Stimulated activated CD4-positive, alpha-beta T cell treated with anti-CD3 and anti-CD28 coated beads, Interleukin-15, amount 100 ng/mL, for 48 hours (primary cell): ENCODE measurements at places on chromosomes 5 and 9.

DNA sequence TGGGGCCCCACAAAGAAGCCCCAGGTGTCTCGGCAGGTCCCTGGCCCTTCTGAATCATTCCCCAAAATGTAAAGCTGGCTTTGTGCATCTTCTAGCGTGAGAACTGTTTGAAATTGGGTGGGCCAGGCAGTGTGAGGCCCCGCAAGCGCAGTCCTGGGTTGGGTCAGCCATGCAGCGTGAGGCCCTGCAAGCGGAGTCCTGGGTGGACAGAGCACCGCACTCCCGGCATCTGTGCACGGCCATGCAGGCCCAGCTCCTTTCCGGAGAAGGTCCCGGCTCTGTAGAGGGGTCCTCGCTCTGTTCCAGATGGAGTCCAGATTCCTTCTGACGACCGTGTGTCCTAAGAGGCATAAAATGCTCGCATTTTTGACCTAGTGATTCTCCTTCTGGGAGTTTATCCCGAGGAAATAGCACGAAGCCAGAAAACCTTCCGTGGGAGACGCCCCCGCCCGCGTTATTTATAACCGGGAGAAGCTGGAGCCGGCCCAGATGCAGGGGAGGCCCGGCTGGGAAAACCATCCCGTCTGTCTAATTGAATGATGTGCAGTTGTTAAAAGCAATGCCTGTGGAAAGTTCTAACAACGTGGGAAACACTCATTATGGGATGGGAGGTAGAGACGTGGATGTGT is 19.4 kb upstream of the NOTCH1 start:
- no peak for DNase-seq

- no peak for DNase-seq
These were observed 25.5 kb upstream of the STXBP1 start for GRCh38 chr9:127586537-127586936.

DNA sequence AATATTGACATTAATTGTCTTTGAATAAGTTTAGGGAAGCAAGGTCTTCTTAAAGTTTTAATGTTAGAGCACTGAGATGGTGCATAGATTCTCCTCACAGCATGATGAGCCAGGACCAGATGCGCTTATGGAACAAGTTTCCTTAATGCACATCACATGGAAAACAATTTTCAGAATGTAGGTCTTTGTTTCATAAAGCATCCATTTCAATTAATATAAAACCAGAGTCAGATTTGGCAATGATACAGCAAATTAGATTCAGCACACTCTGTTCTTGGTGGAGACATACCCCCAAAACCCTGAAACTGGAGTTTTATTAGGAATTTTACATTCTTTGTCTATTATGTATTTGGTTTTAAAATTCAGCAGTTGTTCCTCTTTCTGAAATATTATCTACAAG is 402.1 kb upstream of the SEMA6A start:
- DNase-seq, result no peak

DNA sequence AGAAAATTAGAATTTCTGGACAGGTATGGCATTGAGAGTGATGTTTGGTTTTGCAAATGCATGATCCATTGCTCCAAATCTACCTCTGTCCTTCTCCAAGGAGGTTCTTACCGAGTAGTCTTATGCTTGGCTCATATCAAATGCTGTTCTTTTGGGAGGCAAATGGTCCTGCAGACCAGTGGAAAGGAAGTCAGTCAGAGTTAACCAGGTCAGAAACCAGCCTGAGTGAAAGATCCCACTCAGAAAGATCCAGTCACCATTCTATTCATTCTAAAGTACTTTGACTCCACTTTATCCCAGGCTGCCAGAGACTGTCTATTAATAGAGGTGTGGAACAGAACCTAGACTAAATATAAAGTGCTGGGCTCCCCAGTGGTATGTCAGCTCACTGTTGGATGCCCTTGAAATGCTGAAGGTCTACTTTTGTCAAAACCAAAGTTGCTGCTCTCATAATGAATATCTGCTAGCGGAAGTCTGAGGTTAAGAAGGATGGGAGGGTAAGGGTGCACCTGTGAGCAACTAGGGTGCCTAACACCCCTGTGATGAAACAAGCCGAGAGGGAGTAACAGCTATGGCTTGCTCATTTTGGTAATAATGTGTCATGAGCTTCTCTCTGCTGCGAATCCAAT is 302.2 kb downstream of the ZNF608 start:
- DNase-seq, result no peak

GRCh38 chr5:137496919-137497318 is 2.2 kb downstream of the SPOCK1 start:
- DNase-seq, result no peak

- no peak for DNase-seq
These were observed 48.7 kb downstream of the RICTOR start for GRCh38 chr5:39025456-39025855.

DNA sequence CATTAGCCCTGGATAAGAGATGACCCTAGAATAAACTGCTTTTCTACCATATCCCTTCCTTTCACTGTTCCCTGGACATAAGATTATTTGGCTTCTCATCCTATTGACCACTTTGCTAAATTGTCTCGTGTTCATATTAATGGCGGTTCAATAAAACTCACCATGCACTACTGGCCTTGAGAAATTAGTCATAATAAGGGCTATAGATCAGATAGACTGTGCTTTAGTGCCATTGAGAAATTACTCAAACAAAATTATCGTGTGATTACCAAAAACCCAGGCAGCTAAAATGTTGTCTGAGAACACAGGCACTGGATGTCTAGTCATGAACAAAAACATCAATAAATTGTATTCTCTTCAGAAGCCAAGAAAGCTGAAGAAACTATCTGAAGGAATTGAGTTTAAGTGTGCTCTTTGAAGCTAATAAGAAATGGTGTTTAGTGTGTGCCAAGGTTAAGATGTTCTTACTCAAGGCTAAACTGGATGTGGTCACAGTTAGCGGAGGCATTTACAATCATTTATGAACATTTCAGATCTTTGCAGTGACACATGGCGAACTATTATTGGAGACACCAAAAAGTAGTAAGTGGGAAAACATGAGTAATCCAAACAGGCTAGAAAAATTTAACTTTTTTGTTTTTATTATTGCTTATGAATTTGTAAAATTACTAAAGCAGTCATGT is 460.4 kb upstream of the RORB start:
- no peak for DNase-seq

DNA sequence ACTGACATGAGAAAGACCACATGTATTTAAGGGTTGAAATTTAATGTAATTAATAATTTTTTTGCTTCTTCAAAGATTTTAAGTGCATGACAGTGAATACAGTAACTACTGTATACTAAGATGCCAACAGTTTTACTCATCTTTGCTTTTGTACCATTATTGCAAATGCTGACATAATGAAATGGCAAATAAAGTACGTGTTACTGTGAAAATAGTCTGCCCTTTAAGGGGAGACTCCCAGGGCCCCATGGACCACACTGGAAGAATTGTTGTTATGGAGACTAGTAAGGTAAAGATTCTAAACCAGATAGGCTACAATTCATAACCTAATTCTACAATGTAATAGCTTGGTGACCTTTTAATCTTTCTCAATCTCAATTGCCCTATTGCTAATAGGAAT is 84.7 kb downstream of the NR3C1 start:
- DNase-seq, result no peak

- DNase-seq, result no peak
These were observed at the start of gene RGS7BP for GRCh38 chr5:64505769-64506566. RGS7BP (plus strand) TSS chr5:64506015; CDS start chr5:64506625, 610 bp downstream.

DNA sequence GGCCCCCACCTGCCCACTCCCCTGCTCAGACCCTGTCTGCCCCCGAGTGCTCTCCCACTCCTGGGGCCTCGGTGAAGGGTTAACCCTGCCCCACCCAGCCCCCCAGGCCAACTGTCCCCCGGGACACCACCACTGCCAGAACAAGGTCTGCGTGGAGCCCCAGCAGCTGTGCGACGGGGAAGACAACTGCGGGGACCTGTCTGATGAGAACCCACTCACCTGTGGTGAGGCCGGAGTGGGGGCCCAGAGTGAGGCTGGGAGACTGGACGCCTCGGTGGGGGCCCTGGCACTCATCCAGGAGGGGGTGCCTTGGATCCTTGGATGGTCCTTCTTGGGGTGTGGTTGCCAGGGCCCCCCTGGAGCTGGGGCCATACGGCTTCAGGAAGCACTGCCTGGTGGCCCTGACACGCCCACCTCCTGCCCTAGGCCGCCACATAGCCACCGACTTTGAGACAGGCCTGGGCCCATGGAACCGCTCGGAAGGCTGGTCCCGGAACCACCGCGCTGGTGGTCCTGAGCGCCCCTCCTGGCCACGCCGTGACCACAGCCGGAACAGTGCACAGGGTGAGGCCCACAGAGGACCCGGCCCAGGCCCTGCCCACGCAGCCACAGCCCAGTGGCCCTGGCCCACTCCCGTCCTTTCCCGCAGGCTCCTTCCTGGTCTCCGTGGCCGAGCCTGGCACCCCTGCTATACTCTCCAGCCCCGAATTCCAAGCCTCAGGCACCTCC is 2.1 kb downstream of the MAMDC4 start:
- no peak for DNase-seq

- DNase-seq, result no peak
These were observed 469.1 kb downstream of the RAB3C start for GRCh38 chr5:59051951-59052350.

GRCh38 chr9:101585740-101586139 is 9.0 kb downstream of the PPP3R2 start:
- DNase-seq, result no peak

- no peak for DNase-seq
These were observed 43.9 kb downstream of the AMBP start for GRCh38 chr9:114034196-114034595.

DNA sequence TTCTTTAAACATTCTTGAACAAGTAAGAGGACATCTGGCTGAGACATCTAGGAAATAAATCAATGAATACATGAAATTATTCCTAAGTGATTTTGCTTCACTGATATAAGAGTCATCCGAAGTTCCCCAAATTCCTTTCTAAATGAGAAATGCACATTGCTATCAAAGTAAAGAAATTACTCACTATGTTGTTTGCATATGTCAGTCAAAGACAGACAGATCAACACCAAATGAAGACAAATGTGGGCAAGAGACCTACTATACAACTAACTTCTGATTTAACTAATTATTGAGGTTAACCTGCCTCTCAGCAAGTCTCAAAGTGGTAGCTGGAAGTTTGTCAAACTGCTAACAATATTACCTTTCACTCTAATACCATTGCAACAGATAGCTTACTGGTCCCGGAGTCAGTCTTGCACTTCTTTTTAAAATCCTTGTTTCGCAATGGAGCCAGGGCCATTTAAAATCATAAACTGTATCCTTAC is 13.2 kb downstream of the TUT7 start:
- DNase-seq, result no peak

DNA sequence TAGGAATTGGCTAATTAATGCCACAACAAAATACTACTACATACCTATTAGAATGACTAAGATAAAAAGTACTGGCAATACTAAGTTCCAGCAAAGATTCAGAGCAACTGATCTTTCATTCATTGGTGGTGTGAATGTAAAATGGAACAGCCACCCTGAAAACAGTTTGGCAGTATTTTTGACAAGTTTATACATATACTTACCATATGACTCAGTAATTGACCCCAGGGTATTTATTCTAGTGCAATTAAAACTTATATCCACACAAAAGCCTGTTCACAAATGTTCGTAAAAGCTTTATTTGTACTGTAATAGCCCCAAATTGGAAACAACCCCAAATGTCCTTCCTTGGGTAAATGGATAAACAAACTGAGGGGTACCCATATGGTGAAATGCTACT is 270.8 kb upstream of the ACTBL2 start:
- DNase-seq, result no peak

GRCh38 chr5:10459080-10460055 is 17.7 kb downstream of the ROPN1L start:
- DNase-seq, result no peak

DNA sequence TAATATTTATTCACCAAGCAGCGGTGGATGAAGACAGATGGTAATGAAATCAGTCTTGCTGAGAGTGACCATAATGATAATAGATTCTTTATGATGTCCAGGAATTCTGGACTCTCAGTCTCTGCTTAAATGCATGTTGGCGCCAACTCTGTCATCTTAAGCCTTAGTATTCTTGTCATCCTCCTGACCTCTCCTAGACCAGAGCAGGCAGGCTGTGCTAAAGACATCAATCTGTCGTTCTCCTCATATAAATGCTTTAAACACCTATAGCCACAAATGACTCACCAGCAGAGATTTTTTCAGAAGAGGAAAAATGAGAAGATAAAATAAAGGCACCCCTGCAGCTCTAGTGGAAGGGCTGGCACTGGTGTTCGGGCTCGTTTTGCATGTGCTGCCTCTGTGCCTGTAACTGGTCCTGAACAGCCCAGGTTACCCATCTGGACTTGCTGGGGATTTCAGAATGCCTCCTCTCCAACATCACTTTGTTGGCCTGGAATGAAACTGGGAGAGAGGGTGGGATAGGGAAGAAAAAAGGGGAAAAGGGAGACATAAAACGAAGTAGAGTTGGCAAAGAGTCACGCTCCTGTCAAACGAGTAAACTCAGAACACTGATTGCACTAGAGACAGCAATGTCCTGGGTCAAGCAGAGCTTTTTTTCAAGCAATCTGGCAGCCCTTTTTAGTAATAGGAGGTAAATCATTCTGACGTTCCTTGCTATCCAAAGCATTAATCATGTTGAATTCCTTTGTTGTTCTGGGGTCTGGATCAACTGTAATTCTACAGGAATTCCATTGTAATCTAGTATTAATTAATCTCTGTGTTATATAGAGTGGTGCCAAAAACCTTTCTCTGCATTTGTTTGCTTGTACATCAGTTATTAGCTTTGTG is 195.5 kb upstream of the CLINT1 start:
- no peak for DNase-seq

DNA sequence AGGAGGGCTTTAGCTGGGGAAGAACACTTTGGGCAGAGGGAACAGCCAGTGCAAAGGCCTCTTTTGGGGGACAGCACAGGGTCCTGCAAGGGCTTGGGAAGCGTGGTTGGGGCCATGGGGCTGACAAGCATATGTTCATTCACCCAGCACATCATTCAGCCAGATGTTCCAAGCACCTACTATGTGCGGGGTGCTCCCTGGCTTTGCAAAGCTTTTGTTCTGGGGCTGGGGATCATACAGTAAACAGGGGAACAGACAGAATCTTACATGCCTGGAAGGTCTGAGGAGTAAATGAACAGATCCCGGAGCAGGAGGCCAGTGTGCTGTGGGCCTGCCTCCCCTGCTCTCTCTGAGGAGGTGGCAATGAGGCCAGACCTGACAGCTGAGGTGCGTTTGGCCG is 16.7 kb downstream of the PSD2 start:
- no peak for DNase-seq

- DNase-seq, result no peak
These were observed 17.9 kb downstream of the CCDC171 start for GRCh38 chr9:15570769-15571168.

- DNase-seq, result no peak
These were observed 37.2 kb upstream of the COL15A1 start for GRCh38 chr9:98906273-98907040.

DNA sequence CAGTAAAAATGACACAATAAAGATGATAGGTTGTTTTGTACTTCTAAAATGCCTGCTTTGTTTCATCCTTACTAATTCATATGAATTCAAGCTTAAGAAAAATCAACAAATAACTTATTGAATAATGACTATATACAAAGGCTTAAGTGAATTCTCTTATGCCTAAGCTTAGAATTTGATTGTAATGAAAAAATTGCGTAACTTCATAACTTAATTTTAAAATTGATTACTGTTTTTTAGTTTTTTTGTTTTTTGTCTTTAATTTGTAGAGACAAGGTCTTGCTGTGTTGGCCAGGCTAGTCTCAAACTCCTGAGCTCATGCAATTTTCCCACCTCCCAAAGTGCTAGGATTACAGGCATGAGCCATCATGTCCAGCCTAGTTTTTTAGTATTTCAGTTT is 391.9 kb downstream of the ARRDC3 start:
- DNase-seq, result no peak

GRCh38 chr9:13879011-13879410 is 434.9 kb downstream of the NFIB start:
- no peak for DNase-seq
